ENCODE measurements at places on chromosomes 5 and 9.
A peak's percentile ranks its signal among the peaks of the same experiment; 100 is the strongest.

DNA sequence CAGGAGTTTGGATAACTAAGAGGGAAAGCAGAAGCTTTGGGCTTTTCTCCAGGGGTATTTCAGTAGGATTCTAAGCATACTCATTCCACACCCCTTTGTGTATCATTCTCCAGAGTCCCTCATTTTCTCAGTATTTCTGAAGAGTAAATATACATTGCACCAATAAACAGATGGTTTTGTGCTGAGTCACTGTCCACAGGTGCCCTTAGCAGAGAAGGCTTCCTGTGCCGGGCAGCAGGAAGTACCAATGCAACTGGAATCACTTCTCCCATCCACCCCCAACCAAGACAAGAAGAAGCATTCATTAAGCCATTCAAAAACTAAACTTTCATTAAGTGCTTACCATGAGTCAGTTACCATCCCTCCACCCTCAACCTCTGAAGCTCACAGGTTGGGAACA lies 3.6 kb upstream of the CCNJL start:
- no peak for DNase-seq

DNA sequence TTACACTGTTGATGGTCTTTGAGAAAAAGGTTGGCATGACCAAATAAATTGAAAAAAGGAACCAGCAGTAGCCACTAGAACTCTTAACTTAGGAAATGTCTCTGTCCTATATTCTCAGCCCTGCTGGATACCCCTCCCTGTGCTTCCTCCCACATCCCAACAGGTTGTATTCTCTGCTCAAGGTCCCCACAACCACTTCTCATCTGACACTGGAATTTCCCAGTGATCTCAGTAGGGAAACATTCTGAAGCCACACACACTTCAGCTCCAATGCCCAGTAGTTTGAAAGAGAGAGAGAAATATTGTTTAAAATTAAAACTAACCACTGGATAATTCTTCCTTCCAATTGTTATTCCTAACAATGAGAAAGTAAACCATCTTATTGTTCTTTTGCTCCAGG lies 30.0 kb upstream of the NREP start:
- DNase-seq: no peak

DNA sequence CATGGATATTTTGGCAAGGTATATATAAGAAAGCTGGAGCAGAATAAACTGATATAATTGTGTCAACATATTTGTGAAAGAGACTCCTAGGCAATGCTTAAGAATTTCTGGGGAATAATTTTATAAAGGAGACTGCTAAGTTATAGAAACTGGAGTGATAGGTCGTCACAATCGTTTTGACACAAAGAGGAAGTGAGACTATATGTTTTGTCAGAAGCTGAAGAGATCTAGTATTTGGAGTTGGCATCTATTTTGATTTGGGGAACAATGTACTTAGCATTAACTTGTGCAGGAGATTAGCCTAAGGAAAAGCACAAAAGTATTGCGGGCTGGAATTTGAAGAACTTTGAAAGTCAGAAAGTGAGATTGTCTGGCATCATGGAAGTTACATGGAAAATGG lies 582.5 kb downstream of the TAF11L14 start:
- DNase-seq: no peak

DNA sequence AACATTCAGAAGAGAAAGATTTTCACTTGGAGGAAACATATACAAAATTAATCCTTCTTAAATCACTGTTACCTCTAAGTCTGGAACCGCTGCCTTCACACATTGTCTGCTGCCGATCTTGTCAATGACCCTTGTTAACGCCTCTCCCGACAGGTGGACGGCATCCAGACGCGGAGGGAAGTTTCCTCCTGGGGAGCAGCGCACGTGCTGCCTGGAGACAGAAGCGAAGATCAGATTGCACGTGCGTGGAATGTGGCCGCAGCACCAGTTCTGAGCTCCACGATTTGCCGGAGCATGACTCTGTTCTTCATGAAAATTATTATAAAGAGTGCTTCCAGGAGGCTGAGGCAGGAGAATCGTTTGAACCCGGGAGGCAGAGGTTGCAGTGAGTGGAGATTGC lies 183.6 kb upstream of the IRX4 start:
- DNase-seq: no peak

DNA sequence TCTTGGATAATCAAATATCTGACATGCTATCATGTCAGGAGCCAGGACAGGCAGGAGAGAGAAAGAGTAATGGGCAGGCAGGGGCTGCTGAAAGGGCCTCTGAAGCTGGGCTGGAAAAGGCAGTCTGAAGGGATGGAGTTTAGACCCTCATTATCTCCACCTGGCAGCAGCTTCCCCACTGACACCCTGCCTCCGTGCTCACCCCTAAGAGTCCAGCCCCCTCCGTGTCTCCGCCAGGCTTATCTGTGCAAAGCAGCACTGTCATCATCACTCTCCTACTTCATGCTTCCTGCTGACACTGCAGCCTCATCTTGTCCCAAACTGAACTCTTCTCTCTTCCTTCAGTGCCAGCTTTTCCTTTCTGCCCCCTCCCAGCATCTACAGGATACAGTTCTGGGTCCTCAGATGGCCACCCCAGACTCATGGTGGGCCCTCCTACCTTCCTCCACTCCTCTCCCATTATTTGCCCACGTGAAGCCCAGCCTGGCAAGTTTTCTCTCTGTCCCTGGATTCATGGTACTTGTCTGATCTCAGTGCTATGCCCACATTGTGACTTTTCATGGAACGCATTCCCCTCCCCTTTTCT lies 70.9 kb upstream of the KLF9 start:
- DNase-seq: no peak

GRCh38 chr9:105070176-105070575 lies 142.2 kb upstream of the ABCA1 start:
- no peak for DNase-seq

DNA sequence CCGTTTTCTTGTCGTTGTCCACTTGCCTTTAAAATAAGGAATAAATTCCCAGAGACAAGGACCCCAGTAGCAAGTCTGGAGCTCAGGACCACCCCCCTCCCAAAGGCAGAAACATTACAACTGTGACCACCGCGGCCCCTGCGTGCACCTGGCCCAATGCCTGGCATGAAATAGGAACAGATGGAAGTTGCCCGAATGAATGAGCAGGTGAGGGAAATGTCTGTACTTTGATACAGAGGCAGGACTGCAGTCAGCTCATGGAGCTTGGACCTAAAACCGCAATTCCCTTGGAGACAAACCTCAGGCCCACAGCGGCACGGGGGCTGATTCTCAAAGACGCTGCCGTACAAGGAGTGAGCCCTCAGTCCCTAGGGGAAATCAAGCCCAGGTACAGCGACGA lies 55.3 kb upstream of the SARDH start:
- DNase-seq: no peak

DNA sequence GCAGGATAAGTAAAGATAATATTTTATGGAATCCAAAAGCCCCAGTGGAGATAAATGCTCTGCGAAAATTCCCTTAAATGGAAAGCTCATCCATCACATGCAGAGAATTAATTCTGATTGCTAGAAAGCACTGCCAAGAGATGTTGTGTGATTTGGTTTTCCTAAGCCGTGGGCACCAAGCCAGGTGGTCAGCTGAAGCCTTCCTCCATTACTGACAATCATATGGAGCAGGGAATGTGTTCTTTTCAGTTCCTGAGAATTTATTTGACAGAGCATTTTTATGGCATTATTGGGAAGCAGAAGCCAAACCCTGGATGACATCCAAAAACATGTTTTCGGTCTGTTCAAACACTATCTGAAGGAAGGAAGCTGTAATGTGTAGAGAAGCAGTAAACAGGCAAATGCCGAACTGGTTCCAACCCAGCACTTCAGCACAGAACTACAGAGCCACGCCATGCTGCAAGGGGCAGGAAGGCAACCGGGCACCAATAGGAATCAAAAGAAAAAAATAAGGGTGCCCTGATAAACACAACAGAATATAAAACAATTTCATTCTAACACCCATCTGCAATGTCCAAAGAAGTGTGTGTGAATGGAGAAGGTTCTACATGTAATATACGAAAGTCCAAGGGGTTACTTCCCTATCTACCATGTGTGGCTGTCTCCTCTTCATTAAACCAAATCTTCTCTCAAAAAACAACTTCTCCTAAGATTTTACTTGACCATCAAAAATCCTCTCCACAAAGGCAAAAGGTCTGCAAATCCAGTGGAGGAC lies 12.3 kb downstream of the ARSB start:
- no peak for DNase-seq

DNA sequence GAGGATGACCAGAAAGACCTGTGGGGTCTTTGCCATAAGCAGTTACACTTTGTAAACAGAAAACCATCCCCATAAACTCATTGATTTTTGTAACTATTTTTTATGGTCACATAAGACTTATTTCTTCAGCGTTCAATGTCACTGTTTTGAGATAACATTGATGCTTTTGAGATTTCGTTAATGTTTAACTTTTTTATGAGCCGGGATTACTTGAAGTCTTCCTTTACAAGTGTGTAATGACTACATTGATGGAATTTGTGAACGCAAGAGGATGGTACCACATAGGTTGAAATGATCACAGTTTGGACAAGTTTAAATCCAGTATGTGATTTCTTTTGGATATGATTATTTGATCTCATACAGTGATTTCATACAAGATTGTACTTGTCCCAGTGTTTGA lies 1.8 kb downstream of the SLC12A2 start:
- DNase-seq: no peak

DNA sequence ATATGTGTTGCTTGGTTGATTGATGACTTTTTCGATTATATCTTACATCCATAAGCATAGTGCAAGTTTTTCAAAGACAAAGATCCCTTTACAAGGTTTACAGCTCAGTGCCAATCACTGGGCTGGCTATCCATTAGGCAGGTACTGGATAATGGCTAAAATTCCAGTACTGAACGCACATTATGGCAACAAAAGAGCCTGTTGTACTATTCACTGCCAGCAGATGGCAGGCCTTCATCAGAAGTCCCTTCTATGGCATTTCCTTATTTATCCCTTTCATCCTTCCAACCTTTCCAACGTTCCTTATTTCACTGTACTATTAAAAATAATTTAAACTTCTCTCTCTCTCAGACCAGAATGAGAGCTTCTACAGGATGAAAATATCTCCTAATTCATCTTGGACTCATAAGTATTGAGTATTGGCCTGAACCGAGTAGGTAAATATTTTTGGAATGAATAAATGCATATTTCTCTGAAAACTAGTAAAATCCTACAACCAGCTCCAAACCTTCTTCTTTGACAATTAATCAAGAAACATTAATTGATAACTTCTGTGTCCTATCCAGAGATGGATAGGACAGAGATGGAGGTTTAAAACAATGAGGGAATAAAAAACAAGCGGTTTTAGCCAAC lies 6.7 kb upstream of the WNT8A start:
- peak; percentile 37 for DNase-seq

DNA sequence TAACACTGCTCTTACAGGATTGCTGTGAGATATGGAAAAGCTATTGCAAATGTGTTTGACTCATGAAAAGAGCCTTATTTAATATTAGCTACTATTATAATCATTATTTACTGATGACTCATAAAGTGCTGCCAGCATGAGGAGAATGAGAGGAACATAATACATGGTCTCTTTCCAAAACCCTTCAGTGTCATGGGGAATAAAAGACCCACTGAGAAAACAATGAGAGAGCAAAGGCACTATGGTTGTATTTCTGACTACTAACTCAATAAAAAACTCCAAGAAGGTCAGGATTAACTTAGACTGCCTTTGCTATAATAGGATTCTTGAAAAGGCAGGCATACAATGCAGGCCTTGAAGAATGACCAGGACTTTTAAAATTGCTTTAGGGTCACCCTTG lies 633.5 kb downstream of the DTWD2 start:
- DNase-seq: no peak

GRCh38 chr9:77965445-77966123 lies 66.0 kb downstream of the GNAQ start:
- DNase-seq: no peak

DNA sequence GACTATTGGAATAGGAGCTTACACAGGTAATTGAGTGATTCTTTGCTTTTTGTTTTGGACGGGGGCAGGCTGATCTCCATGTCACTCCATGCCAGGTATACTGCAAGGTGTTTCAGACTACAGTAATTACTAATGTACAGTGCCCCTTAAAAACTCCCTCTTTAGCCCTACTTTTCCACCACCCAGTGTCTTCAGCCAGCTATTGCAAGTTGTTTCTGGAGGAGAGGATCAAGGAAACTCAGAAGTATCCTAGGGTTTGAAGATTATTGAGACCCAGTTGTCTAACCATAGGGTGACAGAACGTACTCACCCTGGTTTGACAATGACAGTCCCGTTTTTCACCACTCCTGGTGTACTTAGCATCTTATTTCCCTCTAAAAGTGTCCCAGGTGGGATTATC lies 13.4 kb downstream of the CFAP95 start:
- DNase-seq: no peak

DNA sequence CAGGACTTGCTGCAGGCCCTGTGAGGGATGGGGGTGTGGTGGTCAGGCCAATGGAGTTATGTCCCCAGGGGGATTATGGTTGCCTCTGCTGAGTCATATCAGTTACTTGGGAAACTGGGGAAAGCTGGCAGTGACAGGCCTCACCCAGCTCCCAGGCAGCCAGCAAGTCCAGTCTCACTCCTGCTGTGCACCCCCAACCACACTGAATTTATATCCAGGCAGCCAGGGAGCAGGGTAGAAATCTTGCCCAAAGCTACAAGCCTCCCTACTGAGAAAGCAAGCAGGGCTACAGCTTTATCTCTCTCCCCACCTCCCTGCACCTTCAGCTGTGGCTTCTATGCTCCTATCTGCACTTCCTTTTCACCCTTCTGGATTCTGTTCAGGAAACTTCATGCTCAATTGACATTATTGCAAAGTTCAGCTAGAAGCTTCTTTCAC lies 2076.0 kb upstream of the CDH9 start:
- DNase-seq: no peak

GRCh38 chr5:131694926-131695325 lies 59.9 kb upstream of the RAPGEF6 start:
- DNase-seq: no peak

DNA sequence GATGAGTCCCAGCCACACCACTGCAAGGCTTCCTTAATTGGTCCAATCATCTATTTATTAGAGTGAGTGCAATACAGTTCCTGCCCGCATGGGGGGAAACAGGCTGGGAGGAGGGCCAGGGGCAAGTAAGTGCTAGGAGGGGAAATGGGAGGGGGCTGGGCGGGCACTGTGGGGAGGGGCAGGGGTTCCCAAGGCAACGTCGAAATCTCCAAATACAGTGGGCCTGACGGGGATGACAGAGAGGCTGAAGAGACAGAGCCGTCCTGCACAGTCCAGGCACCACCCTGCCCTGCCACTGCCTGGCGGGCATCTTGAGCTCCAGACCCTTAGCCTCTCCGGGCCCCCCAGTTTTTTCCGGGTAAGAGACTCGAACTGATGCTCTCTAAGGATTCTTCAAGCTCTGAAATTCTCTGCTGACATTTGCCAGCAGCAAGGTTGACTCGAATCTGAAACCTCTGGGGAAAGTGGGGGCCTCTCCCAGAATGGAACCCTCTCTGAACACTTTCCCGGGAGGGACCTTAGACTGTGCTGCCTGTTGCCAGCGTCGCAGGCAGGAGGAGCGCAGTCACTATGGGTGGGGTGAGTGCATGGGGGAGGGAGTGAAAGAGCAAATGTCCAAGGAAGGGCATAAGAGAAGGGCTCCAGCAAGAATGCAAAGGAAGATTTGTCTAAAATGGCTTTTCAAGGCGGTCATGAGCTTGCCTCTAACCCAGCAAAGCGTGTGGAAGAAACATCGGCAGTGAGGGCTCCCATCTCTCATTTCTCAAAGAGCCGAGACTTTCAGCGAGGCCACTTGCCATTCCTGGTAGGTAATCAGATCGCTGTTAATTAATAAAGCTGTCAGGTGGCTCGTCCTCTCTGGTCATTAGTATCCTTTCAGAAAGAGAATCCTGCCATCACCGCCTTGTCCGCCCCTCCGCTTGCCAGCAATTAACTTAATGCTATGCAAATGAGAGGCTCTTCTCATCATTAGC lies 99.0 kb downstream of the GTF3C4 start:
- DNase-seq: peak; percentile 64

GRCh38 chr9:126794441-126794840 lies 10.4 kb upstream of the ZBTB43 start:
- DNase-seq: no peak
